ENCODE measurements at places on chromosomes 1 and 21.

- no peak for DNase-seq
These were observed 90.5 kb downstream of the CD247 start for GRCh38 chr1:167427848-167428247.

DNA sequence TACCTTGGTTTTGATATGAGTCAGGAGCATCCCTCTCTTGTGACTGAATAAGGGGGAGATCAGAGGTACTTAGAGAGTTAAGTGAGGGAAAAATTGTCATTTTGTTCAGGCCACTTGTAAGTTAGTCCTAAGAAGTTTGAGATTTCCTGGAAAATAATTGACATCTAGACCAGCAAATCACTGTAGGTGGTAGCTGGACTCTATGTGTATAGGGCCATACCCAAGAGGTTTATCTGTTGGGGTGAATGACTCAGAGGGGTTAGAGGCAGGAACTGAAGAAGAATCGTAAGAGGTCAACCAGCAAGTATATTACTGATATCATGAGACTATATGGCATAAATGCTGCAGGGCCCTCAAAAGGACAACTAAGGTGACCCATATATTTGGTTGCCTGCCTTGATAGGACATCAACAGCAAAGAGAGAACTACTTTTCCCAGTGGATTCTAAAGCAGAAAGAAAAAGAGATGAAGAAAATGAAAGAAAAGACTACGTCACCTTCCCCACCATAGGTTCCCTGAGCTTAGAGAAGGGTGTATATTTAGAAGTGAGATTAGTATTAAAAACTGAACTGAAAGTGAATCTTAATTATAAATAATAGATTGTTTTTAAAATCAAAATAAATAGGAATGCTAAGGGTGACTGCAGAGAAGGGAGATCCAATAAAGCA, 8.0 kb upstream of the RNPC3 start:
- DNase-seq, result no peak

- no peak for DNase-seq
These were observed 36.5 kb upstream of the LHX8 start for GRCh38 chr1:75097654-75098053.

DNA sequence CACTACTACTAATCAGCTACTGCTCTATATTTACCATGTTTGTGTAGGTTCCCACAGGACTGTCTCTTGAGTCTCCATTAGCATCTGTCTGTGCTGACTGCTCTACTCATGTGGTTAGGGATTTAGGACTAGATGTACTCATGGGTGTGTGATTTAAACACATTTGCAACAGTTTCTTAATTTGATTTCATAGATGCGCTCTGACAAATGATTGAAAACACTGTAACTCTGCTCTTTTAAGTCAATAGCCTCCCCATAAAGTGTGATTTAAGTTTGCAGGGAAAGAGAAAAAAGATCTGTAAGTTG, 809.3 kb downstream of the NCAM2 start:
- no peak for DNase-seq

- DNase-seq, result no peak
These were observed 34.4 kb downstream of the ADAMTS1 start for GRCh38 chr21:26810676-26811415.

DNA sequence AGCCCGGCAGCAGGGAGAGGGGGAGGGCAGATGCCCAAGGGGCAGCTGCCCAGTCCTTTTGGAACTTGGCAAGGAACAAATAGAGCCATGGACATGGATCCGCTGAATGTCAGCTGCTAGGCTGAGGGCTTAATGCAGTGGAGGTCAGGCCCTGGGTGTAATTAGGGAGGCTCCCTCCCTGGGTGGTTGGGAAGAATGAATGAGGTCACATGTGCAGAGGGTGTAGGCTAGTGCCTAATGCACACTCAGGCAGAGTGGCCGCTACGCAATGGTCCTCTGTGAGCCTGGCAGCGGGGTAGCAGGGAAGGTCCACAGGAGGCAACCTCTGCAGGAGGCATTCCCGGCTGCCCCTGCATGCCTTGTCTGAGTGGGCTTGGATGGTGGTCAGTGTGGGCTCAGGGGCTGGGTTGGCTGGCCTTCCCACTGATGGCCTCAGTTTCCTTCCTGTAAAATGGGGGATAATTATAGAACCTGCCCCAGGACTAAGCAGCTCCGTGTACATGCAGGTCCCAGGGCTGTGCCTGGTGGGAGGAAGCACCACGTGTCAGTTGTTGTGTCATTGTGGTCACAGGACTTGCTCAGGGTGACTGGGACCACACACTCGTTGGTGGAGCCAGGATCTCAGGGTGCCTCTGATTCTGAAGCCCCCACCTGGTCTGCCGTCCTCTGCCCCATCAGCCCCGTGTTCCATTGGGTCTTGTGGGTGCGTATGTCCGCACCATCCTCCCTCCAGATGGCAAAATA, 81.6 kb upstream of the ACTL8 start:
- no peak for DNase-seq

GRCh38 chr1:167434306-167434705, 84.0 kb downstream of the CD247 start:
- DNase-seq, result no peak

DNA sequence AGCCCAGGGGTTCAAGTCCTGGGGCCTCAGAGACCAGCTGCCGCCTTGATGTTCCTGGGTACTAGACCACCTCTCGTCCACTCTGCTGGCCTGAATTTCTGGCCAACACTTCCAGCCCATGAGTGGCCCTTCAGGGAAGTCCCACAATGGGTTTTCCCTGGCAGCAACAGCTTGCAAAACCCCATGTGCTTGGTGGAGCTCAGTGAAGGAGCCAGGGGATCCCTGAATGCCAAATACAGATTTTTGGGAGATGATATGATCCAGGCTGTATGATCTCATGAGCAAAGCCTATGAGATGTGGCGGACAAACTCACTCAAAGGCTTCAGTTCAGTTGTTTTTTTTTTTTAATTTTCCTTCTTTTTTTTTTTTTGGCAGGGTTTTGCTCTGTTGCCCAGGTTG, 9.6 kb upstream of the RASSF5 start:
- no peak for DNase-seq

Data from activated T-cell treated with anti-CD3 and anti-CD28 coated beads for 4 hours (primary cell).